Muscle of arm (tissue), 14 donors: ENCODE measurements at places on chromosomes 16 and 17.
A peak's percentile ranks its signal among the peaks of the same experiment; 100 is the strongest.

DNA sequence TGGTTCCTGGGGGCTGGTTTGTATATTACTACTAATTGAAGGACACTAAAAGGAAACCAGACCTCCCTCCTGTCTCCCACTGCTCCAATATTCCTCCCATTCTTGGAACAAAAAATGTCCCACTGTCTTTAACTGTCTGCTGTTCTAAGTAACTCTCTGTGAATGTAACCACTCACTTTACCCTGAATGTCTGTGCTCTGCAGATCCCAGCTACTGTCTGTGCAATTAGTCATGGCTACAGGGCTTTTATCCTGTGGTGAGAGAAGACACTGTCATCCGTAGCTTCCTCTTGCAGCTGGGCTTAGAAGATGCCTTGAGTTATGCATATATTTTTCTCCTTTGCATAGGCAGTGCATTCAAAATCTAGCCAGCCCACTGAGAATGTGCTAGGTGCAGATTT is 853.8 kb downstream of the CDH8 start:
- no peak for DNase-seq

- no peak for DNase-seq
These were observed 96.6 kb downstream of the METRNL start for GRCh38 chr17:83175822-83176622.

GRCh38 chr16:14186795-14187221 is 115.7 kb downstream of the MRTFB start:
- no peak for DNase-seq

- no peak for DNase-seq
These were observed 2.3 kb upstream of the CHST6 start for GRCh38 chr16:75497558-75497957.

DNA sequence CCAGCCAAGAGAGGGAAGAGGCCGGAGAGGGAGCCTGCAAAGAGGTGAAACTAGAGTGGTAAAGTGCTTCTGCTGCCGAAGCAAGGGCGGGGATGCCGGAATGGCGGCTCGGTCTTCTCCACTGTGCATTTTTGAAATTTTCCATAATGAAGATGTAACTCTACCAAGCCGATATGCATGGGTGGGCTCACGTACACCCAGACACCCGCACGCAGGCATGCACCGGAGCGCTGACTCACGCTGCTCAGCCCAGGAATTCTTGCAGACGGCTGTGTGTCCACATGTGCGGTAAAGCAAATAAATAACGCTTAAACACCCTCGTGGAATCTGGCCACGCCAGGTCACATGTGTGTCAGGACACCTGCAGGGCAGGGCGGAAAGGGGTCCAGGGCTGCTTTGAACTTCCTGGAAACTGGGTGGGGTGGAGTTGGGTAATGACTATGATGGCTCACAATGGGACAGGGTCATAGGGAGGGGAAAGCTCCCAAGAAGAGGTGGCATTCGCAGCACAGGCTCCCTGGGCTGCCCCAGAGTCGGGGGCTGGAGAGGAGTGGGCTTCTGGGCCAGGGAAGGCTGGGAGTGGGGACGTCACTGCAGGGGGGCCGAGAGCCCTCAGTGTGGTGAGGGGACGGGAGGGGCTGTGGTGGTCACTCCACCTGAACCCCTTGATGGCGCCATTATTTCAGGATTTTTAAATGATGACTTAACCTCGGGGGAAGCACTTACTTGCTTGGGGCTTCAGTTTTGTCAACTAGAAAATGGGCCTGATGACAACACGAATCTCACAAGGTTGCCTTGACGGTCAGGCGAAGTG is 265.5 kb downstream of the PARN start:
- DNase-seq, result no peak

DNA sequence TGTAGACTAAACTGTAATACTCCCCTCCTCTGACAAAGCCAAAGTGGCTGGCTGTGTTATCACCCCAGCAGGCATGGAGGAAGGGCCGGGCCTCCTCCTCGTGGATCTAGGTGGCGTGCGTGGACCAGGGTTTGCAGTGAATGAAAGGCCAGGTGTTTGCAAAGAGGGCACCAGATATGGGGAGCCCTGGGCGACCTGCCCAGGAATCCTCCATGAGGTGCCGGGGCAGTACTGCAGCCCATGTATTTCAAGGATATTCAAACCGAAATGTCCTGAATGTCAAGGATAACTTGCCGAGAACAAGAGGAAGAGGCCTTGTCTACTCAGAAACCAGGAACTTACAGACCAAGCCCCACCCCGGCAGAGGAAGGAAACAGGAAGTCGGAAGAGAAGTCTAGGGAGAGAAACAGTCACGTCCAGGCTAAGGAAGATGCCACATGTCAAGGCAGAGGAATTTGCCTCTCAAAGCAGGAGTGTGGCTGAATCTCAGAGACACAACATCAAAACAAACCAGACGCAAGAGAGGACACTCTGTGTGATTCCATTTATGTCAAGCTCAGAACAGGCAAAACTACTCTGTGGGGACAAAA is 13.7 kb upstream of the OSGIN1 start:
- no peak for DNase-seq

DNA sequence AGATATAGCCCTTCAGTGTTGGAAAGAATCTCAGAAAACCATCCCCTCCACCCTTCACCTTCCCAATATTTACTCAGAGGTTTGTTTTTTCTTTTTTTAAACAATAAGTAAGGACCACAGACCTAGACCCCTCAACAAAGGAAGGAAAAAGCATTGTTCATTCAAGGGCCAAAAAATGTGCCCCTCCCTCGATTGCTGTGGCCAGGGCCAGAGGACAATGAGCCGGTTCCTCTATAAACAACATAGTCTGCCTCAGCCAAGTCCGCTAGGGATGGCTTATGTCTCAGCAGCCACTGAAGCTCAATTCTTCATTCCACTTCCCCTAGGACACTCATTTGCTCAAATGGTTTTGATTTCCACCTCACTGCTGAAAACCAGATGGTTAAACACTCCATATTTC is 24.0 kb downstream of the TRIM16 start:
- no peak for DNase-seq

DNA sequence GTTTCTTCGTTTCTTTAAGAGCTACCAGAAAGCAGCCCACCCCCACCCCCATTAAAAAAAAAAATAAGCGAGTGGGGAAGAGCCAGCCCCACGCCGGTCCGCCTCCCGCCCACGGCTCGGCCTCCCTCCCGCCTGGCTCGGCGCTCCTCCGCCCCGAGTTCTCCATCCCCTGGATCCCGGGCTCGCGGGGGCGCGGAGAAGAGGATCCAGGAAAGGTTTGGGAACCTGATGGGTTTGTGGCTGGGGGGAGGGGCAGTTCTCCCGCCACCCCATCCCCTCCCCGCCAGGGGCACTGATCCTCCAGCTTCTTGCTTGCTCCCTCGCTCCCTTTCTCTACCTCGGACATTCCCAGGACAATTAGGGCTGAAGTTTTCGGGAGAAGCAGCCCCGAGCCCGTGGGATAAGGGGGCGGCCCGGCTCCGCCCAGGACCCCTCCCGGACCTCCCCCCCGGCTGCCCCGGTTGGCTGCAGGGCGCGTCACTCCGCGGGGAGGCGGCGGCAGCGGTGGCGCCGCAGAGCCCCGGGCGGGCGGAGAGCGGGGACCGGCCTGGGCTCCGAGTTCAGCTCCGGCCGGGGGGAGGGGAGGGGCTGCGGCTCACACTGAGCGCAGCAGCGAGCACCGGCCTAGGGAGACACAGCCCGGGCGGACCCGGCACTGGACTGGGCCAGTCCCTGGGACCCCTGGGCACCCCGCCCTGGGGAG is 1.0 kb upstream of the SALL1 start:
- no peak for DNase-seq

DNA sequence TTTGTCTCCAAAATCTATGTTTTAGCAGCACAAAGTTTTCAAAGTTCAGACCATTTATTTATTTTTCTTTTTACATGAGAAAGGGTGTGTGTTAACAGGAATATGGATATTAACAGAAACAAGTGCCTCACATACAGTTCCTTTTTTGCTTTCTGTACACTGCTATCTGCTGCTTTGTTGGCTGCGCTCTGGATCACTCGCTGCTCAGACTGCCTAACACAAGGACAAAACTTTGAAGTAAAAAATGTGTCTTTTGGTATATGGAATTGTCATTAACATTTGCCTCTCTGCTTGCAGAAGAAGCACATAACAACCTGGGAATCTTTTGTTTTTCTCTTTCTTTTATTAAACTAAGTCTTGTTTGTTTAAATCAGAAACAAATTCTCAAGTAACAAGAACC is 262.8 kb downstream of the ZFHX3 start:
- peak; percentile 44 for DNase-seq

GRCh38 chr17:81453076-81453475 is 57.8 kb downstream of the BAHCC1 start:
- DNase-seq, result no peak

DNA sequence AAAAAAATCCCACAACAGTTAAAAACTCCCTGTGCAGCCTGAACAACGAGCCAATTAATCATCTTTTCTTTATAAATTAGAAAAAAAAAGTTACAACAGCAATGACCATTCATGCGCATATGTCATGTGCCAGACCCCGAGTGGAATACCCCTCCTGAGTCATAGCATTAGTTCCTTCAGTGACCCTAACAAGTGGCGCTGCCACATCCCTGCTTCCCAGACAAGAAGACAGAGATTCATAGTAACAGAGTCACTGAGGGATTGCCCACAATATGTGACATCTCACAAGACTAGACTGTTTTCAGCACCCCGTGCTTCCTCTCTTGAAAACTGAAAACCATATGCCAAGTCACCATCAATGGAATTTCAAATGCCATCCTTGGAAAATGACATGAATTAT is 7.9 kb downstream of the UMOD start:
- no peak for DNase-seq

DNA sequence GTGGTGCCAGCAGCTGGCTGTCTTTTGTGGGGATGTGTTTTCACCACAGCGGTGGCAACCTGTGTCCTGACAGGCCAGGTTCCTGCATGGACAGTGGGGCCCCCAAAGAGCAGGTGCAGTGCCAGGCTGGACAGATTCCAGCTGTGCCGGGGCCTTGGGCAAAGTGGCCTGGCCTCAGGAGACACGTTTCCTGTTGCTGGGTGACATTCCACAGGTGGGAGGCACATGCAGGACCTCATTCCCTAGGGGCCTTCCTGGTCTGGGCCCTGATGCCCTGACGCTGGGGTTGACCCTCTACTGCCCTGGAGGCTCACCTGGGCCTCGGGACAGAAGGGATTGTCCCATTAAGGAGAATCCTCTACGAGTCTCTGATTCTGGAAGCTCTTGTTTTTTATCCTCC is 182.4 kb downstream of the RAB11FIP4 start:
- no peak for DNase-seq

GRCh38 chr17:17015230-17015629 is 27.0 kb upstream of the MPRIP start:
- DNase-seq, result no peak

DNA sequence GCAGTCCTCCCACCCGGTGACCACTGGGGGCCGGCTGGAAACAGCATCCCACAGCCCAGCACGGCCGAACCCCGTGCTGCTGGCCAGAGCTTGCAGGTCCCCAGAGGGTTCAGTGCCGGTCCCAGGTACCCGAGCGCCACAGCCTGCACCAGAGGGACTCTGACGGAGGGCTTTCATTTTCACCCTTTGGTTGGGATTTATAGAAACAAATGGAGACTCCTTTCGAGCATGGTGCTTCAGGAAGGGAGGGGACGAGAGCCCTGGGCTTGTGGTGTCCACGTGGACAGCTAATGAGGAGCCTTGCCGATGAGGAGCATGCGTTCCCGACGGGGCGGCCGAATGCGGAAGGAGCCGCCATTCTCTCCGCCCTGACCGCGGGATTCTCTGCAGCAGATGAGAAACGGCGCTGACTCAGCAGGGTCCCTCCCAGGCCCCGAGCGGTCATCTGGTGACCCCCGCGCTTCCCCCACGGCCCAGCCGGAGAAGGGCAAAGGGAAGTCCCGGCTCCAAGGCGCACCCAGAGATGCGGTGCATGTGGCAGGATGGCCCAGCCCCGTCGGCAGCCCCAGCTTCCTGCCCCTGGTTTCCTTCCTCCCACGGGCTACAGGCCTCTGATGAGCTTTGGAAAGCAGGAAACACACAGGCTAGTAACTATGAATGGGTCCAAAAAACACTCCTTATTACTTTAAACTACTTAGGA is 9.8 kb downstream of the SLC38A10 start:
- peak; percentile 67 for DNase-seq

- no peak for DNase-seq
These were observed 61.3 kb upstream of the ADORA2B start for GRCh38 chr17:15883617-15884111.

- DNase-seq, result no peak
These were observed 451.3 kb upstream of the ZFHX3 start for GRCh38 chr16:73499276-73499675.

- DNase-seq, result no peak
These were observed 18.9 kb downstream of the ADGRG1 start for GRCh38 chr16:57647136-57647875.

GRCh38 chr16:31471241-31471874 is 594 bp upstream of the TGFB1I1 start:
- DNase-seq, result no peak

GRCh38 chr17:4097165-4097960 is 45.5 kb downstream of the ZZEF1 start:
- DNase-seq, result no peak

GRCh38 chr16:31215287-31216162 is 1.4 kb downstream of the PYDC1 start:
- DNase-seq, result no peak

- DNase-seq, result no peak
These were observed 106.4 kb downstream of the YPEL2 start for GRCh38 chr17:59437791-59438281.

GRCh38 chr16:9192746-9193145 is 101.3 kb downstream of the HAPSTR1 start:
- no peak for DNase-seq

- no peak for DNase-seq
These were observed 26.7 kb downstream of the SAP30BP start for GRCh38 chr17:75693500-75694481.

DNA sequence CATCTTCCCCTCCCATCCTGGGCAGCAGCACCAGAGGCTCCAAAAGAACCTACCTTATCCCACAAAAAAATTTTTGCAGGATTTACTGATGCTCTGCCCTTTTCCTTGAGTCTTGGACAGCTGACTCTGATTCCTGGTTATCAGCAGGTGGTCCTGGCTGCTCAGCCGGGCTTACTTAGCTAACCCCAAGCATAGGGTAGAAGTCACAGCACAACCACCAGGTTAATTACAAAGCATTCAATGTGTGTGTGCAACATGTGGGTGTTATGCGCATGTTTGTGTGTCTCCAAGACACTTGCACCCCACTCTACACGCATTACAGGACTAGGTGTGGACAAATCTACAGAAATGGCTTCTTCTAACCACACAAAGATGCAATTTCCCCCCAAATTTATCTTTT is 36.3 kb downstream of the PECAM1 start:
- no peak for DNase-seq
